ENCODE measurements at places on chromosomes 1 and 21.

GRCh38 chr1:19630720-19631395, 13.3 kb upstream of the NBL1 start:
- no peak for DNase-seq

DNA sequence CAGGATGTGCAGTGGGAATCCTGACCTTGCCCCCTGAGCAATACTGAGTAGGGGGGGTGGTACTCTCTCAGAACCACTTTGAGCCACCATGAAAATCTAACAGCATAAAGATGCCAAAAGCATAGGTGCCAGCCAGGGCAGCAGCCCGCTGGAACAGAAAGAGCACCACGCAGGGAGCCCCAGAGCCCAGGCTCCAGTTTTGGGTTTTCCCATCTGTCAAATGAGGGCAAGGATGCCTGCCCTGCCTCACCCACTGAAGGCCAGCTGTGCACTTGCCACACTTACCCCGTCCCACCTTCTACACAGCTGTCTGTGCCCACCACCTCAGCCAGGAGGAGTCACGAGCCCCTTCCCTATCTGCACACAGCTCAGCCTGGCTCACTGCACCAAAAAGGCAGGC, 20.8 kb downstream of the LRP8 start:
- no peak for DNase-seq

DNA sequence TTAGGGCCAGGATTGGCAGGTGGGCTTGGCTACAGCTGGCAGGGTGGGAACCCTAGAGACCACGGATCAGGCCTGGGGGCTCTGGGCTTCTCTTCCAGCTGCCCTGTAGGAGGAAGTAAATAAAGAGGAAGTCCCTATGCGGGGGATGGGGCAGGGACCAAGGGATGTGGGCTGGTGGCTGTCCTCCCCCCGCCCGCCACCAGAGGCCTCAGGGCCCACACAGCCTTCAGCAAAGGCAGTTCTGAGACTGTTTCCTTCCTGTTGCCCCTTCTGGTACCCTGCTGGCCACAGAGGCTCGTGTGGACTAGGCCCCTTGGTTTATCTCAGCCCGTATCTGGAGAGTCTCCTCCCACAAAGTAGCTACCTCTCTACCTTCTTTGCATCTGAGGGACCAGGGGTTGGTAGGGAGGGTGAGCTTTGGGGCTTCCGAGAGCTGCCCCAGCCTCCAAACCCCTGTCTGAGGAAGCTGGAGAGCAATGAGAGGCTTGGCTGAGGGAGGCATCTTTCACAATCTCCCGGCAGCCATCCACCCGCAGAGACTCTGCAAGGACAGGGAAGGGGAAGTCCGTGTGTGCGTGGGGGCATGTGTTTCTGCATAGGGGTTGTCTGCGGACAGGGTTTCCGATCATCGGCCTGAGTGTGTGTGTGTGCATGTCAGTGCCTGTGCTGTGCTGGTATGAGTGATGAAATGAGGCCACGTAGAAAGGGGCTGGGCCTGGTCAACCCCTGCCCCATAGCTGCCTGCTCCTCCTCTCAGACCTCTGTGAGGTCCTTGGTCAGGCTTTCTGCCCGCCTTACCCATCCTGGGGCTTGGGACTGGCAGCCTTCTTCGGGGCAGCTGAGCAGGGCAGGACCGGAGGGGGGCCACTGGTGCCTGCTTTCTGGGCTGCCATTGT, 12.5 kb downstream of the RPS6KA1 start:
- peak; percentile 68 for DNase-seq

- DNase-seq, result no peak
Measured at GRCh38 chr1:30028283-30028682, 695.1 kb downstream of the MATN1 start.

GRCh38 chr21:27569831-27570230, 602.9 kb upstream of the ADAMTS5 start:
- no peak for DNase-seq

DNA sequence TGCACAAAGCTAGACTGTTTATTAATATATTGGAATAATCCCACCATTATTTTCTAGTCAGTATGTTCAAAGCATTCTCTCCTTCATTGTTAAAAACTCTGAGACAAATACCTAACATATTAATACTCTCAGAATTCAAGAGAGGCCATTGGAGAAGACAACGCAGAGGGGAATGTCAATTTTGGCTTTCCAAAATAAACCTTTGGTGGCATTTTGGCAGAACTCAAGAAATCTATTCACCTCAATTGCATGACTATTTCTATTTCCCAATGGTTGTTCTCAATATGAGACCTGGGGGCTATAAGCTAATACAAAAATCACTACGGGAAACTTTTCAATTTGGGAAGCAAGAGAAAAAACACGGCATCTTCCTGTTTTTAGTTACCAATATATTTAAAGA, 58.5 kb downstream of the RUSC1 start:
- no peak for DNase-seq

DNA sequence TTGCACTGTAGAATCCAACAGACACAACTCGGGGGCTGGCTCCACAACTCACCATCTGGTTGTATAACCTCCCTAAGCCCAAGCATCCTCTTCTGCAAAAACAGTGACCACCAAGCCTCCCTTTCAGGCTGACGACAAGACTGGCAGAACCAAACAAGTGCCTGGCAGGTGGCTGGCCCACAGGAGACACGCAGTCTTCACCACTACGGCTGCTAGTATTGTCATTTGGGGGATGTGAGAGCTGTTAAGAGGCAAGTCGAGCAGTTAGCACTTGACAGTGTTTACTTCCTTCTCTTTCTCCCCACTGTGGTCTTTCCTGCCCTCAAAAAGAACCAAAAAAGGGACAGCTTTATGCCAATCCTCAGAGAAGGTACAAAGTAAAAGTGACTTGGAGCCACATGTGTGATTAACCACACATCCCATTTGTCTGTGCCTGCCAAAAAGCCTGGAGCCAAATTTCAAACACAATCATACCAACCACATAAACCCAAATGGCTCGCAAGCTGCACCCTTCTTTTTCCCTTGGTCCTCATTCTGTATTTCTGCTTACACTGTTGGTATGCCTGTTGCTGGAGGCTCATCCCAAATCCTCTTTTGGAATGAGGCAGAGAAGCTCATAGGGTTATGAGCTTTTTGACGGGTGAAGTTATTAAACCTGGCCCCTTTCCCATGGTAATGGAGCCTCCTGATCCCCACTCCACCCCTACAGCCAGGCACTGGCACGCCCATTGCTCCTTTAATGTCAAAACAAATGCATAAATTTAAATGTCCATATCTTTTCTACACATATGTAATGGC, 94.1 kb downstream of the TGFBR3 start:
- no peak for DNase-seq

GRCh38 chr1:75725266-75725665, 757 bp downstream of the ACADM start:
- no peak for DNase-seq

DNA sequence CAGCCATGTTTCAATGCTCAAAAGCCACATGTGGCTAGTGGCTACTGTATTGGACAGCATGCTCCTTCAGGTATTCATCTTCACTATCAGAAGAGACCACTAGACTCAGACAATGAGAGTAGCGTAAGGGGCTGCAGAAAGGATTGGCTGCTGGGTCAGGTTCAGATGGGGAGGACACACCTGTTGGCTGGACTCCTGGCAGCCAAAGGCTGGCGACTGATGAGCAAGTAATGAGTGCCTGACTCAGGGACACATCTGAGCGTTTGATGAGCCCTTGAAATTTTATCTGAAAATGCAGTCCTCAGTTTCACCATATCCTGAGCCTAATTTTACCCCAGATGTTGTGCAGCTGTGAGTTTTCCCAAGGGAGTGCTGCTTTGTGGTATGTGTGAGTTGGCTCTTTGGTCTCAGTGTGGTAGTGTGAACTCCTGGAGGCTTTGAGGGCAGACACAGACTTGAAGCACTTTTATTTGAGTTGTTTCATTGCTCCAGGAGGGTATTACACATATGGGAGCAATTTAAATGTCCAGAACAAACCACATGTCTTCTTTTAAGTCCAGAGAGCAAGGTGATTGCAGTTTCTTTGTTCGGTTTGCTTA, 9.6 kb downstream of the ST6GALNAC3 start:
- DNase-seq, result no peak

- no peak for DNase-seq
Measured at GRCh38 chr1:56447823-56448222, 131.5 kb downstream of the PLPP3 start.

DNA sequence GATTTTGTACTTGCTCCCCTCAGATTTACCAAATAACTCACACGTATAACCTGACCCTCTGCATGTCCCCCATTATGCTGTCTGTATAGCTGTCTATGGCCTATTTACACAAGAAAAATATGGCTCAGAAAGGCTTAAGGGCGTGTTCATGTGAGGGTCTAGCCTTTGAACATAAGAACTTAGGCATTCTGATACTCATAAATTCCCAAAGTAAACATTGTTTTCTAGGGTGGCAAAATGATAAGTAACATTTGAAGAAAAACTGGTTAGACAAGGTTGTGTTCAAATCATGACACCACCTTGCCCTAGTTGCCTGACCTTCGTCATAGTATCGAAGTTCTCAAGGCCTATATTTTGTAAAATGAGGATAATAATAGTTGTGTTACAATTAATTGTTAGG, 394.6 kb downstream of the LRRIQ3 start:
- no peak for DNase-seq

- no peak for DNase-seq
Measured at GRCh38 chr1:213131851-213132655, 81.0 kb downstream of the RPS6KC1 start.

- no peak for DNase-seq
Measured at GRCh38 chr1:238107322-238107721, 216.6 kb upstream of the ZP4 start.

GRCh38 chr1:187933562-187934419, 1105.0 kb downstream of the PLA2G4A start:
- DNase-seq, result no peak

DNA sequence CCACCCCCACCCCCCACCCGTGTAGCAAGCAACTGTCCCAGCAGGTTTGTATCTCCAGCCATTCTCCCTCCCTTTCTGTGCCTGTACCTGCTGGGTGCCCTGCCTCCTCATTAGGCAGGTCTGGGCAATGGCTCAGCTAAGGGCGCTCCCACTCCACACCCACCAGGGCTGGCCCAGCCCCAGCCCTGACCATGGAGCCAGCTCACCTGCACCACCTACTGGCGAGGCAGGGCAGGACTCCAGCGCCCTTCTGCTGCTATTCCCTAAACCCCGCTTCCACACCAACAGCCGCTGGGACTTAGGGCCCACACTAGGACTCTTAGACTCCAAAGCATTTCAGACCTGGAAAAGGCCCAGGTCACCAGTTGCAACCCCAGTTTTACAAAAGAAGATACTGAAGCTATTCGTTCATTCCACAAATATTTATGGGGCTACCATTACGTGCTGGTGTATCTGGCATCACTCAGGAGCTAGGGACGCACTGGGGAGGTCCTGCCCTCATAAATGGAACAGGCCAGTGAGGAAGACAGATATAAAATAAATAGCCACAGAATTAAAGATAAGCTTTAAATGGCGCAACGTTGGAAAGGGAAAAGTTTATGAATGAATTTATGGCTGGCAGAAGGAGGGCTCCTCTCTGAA, 24.0 kb downstream of the PGLYRP3 start:
- DNase-seq, result peak; percentile 11

- DNase-seq, result no peak
Measured at GRCh38 chr21:42146821-42147220, 72.1 kb upstream of the ABCG1 start.

DNA sequence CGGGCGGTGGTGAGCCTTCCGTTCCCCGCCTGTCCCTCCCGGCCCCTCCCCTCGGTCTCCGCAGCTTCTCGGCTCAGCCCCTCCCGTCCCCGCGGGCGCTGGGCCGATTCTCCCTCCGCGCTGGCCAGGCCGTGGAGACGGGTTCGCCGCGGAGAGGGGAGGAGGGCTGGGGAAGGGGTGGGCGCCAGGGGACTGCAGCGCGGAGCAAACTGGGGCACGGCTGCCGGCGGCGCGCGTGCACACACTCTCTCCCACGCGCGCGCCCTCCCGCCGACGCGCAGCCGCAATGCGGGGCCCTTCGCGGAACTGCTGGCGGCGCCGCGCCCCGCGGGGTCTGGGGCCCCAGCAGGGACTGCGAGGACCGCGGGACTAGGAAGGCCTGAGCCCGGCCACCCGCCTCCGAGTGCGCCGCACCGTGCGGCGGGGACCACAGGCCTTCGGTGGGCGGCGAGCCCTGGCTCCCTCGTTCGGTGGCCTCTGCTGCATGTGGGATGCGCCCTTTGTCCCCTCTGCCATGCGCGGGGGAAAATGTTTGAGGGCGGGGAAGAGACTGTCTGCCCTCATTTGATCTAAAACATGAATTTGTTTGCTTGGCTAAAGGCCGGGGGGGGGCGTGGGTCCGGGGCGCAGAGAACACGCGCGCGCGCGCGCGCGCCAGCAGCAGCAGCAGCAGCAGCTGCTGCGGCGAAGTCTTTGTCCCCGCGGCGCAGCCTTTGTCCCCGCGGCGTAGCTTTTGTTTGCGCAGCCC, 90.7 kb upstream of the VAMP3 start:
- peak; percentile 63 for DNase-seq

DNA sequence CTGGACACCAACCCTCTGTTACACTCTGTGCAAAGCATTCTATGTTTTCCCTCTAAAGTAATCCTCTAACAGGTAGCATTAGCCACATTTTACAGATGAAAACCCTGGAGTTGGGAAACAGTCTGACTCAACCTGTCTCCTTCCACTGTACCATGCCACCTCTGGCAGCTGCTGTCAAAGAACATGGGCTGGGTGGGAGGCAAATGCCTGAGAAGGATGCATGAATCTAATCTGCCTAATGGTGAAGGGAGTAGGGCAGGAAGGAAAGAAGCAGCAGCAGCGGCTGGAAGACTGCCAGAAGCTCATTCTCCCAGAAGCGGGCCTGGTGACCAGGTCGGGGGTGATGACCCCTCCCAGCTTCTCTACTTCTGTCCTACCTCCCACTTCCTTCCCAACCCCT, 21.7 kb downstream of the LRRC71 start:
- DNase-seq, result no peak

GRCh38 chr1:236948996-236949395, 55.2 kb downstream of the MT1HL1 start:
- no peak for DNase-seq

DNA sequence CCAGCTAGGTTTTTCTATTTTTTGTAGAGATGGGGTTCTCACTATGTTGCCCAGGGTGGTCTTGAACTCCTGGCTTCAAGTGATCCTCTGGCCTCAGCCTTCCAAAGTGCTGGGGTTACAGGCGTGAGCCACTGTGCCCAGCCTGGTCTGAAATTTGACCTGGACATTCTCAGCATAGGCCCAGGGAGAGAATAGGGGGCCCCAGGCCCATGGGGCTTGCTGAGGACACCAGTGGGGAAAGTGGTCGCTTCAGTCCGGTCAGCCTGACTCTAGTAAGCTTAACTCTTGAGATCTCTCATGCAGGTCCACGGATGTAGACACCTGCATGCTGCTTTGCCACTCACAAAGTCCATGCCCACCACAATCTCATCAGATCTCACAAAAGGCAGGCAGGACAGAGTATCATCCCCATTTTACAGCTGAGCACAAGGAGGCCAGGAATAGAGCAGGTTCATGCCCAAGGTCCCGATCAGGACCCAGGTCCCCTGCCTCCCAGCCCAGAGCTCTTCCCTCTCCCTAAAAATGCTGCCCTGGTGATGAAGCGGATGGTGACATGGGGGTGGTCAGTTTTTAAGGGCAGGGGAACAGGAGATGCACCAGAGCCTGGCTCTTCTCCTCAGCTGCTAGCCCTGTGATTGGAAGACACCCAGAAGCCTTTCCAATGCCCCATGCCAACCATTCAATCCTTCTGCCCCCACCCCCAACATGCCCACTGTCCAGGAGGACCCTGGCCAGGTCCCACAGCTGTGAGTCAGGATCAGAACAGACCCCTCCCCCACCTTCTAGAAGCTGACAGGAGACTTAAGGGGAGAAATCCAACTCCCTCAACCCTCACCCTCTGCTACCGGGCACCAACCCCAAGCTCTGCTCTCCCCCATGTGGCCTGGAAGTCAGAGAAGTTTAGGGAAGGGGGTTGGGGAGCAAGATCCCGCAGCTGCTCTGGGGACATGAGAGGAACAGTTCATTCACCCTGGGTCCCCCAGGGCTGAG, 1.8 kb downstream of the FHL3 start:
- no peak for DNase-seq
